ENCODE measurements at places on chromosomes 5 and 9.

DNA sequence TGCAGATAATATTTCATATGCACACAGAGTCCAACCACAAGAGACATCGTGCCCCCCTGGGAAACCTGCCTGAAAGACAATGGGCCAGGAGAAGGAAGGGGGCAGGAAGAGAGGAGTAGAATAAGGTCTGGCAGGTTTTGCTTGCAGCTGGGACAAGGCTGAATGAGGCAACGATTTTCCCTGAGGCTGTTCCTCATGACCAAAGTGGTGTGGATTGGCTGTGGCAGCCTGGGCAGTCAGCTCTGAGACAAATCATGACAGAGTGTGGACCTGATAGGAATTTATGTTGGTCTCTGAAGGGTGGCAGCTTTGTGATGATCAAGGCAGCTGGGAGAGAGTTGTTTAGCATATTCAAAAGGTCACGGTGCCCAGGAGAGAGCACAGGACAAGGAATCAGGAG is 119.3 kb downstream of the NMUR2 start:
- DNase-seq, result no peak

DNA sequence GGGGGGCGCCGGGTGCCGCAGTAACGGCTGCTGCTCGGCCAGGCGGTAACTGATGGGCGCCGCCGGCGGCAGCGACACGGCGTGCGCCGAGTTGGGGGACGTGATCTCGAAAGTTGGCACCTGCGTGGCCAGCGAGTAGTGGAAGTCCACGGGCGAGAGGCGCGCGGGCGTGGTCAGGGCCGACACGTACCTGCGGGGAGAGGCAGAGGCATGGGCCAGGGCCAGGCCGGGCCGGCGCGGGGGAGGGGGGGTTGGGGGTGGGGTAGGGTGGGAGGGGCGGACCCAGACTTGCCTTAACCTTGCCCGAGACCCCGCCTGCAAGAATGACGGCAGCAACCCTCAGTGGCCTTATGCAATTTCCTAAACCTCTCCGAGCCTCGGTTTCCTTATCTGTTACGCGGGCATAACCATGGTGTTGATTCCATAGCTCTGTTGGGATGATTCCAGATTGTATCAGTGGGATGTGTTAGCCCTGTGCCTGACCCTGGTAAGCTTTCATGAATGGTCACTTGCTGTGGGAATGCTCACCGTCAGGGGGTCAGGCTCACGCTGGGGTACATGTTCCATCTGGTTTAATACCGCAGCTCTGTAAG is 53.0 kb downstream of the PSD2 start:
- DNase-seq, result no peak

- no peak for DNase-seq
Measured at GRCh38 chr5:17163221-17163620, 54.2 kb upstream of the BASP1 start.

DNA sequence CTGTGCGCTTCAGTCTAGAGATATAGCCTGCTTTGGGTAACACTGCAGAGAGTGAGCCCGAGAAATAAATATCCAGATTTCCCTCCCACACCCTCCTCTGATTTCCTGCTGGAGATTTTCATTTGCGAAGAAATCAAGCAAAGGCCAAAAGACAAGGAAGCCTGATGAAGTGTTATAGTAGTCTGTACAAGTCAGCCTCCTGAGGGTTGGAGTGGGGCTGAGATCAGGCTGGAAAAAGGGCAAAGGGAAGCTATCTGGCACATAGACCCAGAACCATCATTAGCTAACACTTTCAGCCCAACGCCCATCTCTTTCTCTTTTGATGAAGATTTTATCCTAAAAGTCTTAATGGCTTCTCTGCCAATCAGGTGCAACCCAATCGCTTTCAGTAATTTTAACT is 154.6 kb upstream of the SLC44A1 start:
- DNase-seq, result no peak

GRCh38 chr5:157115502-157115901 is 6.7 kb upstream of the HAVCR2 start:
- no peak for DNase-seq

Data from stimulated activated CD4-positive, alpha-beta T cell treated with anti-CD3 and anti-CD28 coated beads, Interleukin-1b, Interleukin-23, amount 100 ng/mL, for 1 hour (primary cell).